ENCODE measurements at places on chromosomes 11 and 22.

DNA sequence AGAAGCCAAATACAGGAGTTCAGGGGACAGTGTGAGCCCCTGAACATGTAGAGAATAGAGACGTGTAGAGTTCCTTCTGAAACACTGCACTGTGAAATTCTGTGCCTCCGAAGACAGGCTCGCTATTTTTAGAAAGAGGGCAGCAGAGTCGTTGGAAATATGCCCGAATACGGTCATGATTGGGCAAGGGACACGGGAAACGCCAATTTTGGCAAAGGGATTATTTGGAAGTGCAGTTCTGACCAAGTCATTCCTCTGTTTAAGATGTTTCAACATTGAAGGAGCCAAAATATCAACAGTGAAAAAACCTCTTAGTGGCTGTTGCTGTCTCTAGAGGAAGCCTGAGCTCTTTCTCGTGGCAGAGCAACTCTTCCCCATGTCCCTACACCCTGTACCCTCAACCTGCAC, 9.5 kb upstream of the CBX6 start:
- no peak for DNase-seq

GRCh38 chr22:48218889-48219420, 1456.5 kb downstream of the TBC1D22A start:
- DNase-seq, result no peak

DNA sequence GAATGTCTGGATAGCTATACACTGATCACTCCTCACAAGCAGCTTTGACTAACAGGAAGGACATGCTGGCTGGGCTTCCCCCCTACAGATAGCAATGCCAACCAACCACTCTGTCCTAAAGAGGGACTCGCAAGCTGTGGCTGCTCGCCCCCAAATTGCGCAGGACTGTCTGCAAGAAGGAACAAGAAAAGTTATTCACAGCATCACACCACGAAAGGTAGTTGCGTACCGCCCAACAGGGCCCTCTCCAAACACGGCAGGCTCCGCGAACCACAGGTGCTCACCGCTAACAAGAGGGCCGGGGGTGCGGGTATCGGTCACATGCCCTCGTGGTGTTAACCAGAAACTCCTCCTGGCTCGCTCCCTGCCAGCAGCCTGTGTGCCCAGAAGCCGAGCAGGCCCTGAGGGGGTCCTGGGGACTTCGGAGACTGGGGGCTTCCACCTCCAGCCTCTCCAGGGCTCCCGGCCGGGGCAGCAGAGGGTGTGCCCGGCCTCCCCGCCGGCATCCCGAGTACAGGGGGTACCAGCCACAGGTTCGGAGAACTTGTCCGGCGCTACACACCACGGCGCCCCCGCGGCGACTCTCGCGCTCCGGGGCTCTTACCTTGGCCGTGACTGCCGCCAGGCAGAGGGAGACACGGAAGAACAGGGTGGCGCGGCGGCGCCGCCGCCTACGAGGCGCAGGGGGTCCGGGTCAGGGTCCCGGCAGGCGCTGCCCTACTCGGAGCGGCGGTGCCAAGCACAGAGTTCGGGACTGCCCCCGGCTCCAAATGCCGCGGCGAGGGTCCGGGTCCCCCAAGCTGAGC, 682 bp downstream of the LARGE1 start:
- DNase-seq, result peak; percentile 16

DNA sequence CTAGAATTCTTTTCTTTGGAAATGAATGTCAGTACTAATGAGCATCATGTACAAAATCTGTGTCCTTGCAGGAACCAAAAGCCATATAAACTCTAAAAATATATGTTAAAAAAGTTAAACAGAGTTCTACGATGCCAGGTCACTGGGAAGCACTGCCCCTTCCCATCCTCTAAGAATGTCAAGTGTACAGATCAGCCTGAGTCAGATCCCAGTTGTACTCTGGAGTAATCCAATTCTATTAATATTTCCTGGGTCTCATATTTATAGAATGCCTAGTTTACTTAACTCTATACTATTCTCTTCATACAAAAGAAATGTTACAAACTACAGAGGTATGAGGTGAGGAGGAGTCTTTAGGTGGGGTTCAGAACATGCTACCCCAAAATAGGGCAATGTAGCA, 460.1 kb downstream of the DLG2 start:
- DNase-seq, result no peak

- peak; percentile 26 for DNase-seq
Measured at GRCh38 chr11:11789735-11790369, 51.9 kb upstream of the USP47 start.

GRCh38 chr22:18095101-18095805, 15.4 kb upstream of the TUBA8 start:
- DNase-seq, result no peak

GRCh38 chr11:126354631-126355323, 709 bp upstream of the ST3GAL4 start:
- DNase-seq, result no peak

GRCh38 chr11:85823816-85824215, 12.9 kb upstream of the SYTL2 start:
- no peak for DNase-seq

- no peak for DNase-seq
Measured at GRCh38 chr11:56842814-56843794, 94.6 kb upstream of the OR9G4 start.

DNA sequence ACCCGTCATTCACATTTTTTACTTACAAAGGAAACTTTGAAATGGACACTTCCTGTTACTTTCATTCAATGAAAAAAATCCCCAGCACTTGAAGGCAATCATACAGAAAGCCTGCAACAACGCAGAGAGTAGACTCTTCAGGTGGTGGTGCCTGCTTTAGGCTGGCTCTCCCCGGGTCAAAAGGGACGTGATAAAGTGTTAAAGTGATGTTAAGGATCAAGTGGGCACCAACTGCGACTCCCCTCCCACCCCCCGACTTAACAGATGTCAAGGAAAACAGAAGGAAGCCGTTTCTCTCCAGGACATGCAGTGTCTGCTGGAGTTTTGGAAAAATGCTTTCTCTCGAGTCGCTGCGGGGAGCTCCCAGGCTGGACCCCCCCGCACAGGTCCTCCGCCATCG, 414 bp upstream of the PNPLA3 start:
- DNase-seq, result no peak

DNA sequence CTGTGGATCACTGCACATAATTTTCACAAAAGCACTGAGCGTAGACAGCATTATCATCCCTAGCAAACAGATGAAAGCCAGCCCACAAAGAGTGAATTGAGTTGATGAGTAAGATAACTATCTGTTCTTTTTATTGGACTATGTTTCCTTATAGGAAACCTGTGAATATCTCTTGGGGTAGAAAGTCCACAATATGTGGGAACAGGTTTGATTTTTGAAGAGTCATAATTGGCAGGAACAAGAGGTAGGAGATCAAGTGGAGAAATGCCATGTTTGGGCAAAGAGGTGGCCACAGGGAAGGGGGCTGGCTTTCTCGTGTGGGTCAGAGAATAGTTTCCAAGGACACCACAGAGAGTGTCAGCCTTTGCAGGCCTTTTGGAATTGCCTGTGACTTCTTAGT, 23.9 kb downstream of the OR51E2 start:
- DNase-seq, result no peak

DNA sequence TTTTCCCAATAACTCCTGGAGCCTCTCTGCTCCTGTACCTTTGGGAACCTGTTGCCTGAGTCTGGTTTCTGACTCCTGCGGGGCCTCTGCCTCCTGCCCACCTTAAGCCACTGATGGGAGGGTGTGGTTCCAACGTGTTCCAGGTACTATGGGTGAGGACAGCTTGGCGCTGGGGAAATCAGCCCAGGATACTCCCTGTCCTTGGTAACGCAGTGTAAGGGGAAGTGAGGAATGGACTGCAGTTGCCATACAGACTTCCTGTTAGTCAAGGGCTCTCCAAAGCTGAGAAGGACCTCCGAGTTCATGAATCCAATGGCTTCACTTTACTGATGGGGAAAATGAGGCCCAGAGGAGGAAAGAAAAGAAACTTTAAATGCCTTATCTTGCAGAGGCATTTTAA, 1.2 kb upstream of the MARK2 start:
- DNase-seq, result no peak

GRCh38 chr11:72102631-72102945, 509 bp downstream of the LAMTOR1 start:
- no peak for DNase-seq

DNA sequence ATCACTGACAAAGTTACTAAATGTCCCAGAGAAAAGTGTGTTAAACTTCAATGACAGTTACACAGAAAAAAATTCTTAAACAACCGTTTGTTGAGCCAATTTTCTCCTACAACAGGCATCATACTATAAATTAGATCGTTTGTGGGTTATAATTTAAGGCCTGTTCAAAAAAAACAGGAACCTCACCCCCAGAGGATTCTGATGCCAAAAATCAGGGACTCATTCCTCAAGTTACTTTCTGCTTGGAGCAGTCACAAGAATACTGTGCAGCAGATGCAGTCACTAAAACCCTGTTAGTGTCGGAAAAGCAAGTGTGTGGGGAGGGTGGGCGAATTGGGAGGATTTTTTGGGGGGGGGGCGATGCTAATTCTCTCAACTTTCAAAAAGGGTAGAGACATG, 657 bp downstream of the CWC15 start:
- no peak for DNase-seq

GRCh38 chr11:45054956-45055355, 91.5 kb upstream of the PRDM11 start:
- no peak for DNase-seq

DNA sequence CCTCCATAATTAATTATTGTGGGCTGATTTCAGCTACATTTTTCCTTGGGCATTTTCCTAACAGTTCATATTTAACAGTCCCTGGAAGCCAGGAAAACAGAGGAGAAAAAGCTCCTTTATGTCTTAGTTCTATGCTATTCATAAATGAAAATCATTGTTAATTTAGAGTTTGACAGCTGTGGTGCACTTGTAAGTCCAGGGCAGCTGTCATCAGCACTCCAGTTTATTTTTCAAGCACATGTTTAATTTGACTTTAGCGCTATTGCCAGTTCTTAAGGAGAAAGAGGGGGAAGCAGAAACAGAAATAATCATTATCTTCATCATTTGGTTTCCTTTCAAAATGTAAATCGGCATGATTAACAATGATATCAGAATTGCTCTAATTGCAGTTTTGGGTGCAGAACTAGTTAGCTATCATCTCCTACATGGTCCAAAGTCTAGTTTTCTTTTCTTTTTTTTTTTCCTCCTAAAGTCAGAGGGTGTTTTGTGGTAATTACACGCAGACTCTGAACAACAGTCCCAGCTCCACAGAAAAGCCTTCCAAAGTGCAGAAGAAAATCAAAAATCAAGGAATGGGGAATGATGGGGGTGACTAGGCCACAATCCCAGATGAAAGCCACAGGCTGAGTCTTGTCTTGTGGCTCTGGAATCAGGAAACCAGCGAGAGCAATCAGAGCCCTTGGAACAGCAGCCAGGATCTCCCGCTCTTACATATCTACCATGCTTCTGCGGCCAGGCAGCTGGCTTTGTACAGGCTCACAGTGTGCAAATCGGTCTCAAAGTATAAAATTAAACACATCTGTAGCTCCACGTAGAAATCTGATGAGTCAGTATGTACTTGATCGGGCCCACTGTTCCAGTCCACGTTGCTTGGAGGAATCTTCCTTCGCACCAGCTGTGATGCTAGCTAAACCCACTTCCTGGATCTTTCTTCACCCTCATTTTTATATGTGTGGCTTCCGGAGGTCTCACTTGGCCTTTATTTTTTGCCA, 91.9 kb downstream of the SPON1 start:
- DNase-seq, result no peak

DNA sequence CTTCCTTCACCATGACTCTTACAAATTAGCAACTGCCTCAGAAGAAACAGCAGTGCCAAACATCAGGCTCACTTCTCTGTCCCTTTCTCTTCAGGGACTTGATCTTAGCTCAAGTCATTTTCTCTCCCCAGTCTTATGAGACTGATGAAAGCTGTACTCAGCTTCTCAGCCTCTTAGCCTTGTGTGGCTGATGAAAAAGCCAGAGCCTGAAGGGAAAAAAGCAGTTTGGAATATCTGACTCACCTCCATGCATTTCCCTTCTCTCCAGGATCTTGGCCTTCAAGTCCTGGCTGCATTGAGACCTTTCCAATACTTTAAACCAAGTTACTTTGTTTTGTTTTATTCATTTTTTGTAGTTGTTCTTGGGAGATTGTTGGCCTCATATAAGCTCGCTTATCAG, 195.9 kb downstream of the SPON1 start:
- no peak for DNase-seq

- no peak for DNase-seq
Measured at GRCh38 chr11:78562398-78562797, 12.3 kb downstream of the NARS2 start.
